ENCODE measurements at places on chromosomes 13 and 19.

GRCh38 chr19:36748431-36749275 lies 24.0 kb downstream of the ZNF850 start:
- no peak for DNase-seq

- no peak for DNase-seq
These were observed 19.8 kb downstream of the PEPD start for GRCh38 chr19:33501693-33502356.

DNA sequence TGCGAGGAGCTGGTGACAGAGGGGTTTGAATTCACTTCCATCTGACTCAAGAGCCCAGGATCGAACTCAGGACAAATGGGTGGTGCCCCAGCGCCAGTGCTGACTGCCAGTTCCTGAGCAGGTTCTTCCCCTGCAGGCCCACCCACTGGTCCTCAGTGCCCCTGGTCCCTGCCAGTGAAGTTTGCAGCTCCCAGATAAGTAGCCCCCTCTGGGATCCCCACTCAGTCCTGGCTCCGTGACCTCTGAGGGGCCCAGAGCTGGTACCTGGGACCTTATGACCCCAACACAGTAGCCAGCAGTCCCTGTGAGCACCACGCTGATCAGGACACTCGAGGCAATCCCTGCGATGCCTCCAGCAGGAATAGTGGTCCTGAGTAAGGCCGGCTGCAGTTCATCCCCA lies 11.3 kb upstream of the CEACAM20 start:
- DNase-seq: no peak

DNA sequence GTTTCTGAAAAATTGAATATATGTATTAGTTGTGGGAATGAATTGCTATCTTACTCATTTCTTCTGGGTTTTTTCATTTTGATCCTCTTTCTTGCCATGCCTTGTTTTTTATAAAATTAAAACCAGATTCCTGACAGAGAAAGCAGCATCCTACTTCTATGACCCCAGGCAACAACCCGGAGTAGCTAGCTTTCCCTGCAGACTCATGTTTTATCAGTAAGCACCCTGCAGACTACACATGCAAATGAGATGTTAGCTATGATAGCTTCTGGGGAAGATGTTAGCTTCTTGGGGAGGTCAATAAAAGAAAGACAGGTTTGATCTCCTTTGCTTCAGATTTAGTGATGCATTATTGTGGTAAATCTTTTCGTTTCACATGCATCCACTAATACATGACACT lies 1598.6 kb downstream of the SLITRK5 start:
- DNase-seq: no peak

DNA sequence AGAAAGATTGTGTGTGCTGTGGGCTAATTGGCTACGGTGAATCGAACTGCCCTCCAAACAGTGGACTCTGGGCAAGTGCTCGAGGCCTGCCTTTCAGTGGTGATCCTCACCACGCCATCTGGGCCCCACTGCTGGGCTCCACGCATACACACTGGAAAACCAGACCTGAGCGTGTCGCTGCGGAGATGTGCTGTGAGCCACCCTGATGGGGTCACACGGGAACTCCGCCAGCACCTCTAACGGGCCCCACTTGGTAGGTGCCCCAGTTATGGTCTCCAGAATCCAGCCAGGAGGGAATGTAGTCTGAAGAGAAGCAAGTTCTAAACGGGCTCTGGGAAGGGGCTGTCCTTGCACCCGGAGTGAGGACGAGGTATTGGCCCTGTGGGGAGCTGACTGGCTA lies 39.3 kb downstream of the C13orf46 start:
- DNase-seq: no peak

- no peak for DNase-seq
These were observed 99.4 kb upstream of the SERP2 start for GRCh38 chr13:44273991-44274770.

- DNase-seq: no peak
These were observed 109.2 kb downstream of the PCDH17 start for GRCh38 chr13:57740719-57741118.

DNA sequence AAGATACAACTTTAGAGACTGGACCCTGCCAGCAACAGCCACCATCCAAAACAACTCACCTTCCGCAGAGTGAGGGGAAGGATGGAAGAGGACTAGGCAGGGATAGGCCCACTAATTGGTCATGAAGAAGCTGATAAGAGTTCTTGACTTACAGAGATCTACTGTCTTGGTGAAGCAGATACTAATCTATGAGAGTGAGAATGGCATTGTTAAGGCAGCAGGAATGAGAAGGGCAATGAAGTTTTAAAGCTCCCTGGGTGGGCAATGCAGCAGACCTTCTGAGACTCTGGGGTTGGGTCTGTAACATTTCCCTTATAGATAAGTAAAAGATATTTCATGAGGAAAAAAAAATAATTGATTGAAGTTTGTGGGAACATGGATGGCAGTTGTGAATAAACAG lies 63.7 kb downstream of the KLF12 start:
- no peak for DNase-seq

DNA sequence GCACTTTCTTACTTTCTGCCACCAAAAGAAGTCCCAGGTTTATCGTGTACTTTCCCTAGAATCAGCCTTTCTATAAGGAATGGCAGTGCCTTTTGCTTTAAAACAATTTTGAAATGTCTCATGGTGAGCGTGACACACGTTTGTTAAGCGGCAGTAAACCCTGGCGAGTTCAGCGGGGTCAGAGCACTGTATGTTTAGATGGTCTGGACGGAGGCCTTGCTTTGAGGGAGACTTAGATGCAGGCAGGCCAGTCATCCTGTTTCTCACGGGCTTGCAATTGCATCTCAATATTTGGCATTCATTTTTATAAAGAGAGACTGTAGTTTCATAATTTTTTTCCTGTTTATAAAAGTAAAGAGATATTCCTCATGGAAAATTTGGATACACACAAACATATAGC lies 96.4 kb downstream of the TNFRSF19 start:
- DNase-seq: no peak

- no peak for DNase-seq
These were observed at the start of gene KLC3 for GRCh38 chr19:45340232-45340898. KLC3 (plus strand) TSS chr19:45340750; CDS start chr19:45345542, 4,792 bp downstream.

GRCh38 chr13:78998630-78999315 lies 339.8 kb upstream of the OBI1 start:
- no peak for DNase-seq

- DNase-seq: no peak
These were observed 29.3 kb downstream of the MTUS2 start for GRCh38 chr13:28849441-28849840.

DNA sequence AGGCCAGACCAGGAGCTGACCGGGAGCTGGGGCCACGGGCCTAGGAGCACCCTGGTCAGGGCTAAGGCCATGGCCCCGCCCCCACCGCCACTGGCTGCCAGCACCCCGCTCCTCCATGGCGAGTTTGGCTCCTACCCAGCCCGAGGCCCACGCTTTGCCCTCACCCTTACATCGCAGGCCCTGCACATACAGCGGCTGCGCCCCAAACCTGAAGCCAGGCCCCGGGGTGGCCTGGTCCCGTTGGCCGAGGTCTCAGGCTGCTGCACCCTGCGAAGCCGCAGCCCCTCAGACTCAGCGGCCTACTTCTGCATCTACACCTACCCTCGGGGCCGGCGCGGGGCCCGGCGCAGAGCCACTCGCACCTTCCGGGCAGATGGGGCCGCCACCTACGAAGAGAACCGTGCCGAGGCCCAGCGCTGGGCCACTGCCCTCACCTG lies 6.6 kb downstream of the SPHK2 start:
- DNase-seq: no peak

All from activated CD4-positive, alpha-beta T cell treated with anti-CD3 and anti-CD28 coated beads for 24 hours (primary cell).